SK-MEL-5 (cell line): ENCODE measurements at places on chromosomes 3 and 15. TPM values are rescaled to one million over a fixed set of nuclear protein-coding genes. Genes with fewer than 3 reads are reported as not detected.

DNA sequence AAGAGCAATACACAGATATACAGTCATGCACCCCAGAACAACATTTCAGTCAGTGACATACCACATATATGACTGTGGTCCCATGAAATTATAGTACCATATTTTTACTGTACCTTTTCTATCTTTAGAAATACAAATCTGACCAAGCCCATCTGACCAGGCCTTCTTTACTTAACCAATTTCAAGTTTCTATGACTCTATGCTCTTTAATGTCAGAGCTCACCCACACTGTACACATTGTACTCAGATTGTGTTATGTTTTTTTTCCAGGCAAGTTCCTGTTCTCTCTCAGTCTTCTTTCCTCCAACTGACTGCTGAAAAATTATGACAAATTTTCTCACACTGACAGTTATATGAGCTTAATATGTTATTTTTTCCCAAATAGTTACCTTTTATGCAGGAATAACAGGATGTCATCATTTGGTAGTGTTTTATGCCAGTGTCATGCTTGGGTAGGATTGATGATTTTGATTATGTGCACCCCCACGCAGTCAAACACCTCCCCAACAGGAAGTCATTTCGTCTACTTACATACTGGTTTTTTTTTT is 8.0 kb upstream of the CBLB start:
- no peak for DNase-seq

GRCh38 chr3:30324587-30324986 is 281.8 kb upstream of the TGFBR2 start:
- no peak for DNase-seq

GRCh38 chr15:79595995-79596622 is 164.0 kb downstream of the MINAR1 start:
- DNase-seq, result peak; percentile 98

DNA sequence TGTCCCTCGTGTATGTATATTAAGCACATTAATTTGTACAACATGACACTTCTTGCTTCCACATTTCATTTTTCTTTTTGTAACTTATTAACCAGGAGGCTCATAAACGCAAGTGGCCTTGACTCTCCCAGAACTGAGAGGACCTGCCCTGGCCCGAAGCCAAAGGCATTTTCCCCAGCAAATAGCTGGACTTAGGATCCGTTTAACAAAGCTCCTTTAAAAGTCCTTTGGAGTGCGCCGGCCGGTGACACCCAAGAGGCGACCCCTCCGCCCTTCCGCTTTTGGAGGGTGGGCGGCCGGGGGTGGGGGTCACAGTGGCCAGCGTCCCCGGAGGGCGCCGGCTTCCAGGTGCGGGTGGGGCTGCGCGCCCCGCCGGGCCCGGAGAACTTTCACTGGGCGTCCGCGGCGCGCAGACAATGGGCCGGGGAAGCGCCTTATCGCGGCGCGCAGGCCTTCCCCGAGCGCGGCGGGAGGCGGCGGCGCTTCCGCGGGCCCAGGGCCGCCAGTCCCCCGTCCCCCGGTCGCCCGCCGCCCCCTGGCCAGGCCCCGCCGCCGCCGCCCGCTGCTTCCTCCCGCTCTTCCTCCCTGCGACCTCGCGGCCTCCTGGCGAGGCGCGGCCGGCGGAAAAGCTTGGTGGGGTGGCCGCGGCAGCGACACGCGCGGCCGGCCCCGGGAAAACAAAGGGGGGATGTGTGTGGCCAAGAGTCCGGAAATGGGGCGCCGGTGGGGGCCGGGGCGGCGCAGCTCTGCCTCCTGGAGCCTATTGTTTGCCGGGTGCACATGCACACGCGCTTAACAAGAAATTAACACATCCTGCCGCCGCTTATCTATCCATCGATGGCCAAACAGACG is 613.4 kb downstream of the MCTP2 start:
- DNase-seq, result no peak

GRCh38 chr3:156606729-156607128 is 51.8 kb upstream of the SSR3 start:
- DNase-seq, result no peak

DNA sequence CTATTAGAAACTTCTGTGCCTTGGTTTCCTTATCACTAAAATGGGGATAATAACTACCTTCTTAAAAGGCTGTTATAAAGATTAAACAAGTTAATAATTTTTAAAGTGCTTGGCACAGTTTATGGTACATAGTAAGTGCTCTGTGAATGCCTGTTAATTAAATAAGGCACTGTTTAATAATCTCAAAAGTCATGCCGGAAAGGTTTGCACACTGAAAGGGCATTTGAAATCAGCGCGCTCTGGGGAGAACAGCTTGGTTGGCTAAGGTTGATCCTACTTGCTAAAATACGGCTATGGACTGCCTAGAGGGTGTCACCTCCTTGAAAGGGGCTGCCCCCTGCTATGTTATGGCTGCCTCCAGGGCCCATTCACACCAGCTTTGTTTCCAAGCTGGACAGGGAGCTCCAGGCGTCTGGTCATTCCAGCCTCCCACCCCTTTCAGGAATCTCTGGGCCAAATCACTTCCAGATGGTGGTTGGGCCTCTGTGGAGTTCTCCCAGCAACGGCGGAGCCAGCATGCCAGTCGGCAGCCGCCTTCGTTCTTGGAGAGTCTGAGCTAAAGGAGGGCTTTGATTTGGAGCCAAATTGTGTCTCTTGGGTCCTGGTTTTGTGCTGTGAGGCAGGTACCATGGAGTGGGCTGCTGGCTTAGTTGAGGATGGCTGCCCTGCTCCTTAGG is 5.9 kb downstream of the FLNB start:
- DNase-seq, result no peak

DNA sequence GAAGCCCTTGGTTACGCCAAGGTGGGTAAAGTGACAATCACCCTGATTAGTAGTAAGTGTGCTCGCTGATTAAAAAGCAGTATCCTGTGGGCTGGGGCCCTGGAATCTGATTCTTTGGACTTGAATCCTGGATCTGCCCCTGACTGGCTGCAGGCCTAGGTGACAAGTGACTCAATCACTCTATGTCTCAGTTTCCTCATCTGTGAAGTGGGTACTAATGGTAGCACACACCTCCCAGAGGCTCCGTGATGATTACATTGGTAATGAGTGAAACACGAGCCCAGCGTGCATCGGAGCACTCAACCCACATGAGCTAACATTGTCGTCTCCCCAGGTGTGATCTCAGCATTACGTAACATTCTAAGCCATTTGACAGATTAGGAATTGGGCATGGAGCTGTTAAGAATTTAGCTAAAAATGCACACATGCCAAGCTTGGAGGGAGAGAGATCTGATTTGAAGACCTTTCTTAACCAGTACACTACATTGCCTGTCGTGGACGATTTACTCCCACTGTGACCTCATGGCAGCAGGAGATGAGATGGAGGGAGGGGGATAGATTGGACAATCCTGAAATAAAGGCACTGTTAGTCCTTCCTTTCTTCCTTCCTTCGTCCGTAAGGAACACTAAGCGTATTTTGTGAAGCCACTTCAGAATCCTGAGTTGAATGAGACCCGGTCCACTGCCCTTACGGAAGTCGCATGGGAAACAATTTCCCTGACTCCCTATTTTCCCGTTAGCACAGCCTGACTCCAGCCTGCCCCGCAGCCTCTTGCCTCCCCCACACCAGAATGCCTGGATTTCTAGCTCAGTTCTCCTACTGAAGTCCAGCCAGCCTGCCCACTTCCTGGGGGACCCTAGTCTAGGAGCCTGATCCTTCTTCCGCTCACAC is 32.1 kb downstream of the MGLL start:
- no peak for DNase-seq

DNA sequence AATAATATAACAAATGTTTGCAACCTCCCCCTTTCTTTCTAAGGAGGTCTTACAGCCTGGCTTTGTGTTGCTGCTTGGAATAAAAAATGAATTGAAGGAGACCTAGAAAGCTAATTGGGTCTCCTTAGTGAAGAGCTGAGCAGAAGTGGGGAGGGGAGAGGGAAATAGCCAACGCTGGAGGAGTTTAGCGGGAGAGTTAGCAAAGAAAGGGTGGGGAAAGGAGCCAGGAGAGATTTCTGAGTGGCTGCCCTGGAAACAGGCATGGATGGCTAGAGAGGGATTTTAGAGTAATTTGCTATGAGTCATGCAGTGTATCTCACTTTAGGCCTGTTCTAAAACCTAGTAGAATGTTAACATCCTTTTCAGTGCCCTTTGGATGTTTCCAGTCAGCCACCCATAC is 45.2 kb upstream of the PFN2 start:
- DNase-seq, result no peak

DNA sequence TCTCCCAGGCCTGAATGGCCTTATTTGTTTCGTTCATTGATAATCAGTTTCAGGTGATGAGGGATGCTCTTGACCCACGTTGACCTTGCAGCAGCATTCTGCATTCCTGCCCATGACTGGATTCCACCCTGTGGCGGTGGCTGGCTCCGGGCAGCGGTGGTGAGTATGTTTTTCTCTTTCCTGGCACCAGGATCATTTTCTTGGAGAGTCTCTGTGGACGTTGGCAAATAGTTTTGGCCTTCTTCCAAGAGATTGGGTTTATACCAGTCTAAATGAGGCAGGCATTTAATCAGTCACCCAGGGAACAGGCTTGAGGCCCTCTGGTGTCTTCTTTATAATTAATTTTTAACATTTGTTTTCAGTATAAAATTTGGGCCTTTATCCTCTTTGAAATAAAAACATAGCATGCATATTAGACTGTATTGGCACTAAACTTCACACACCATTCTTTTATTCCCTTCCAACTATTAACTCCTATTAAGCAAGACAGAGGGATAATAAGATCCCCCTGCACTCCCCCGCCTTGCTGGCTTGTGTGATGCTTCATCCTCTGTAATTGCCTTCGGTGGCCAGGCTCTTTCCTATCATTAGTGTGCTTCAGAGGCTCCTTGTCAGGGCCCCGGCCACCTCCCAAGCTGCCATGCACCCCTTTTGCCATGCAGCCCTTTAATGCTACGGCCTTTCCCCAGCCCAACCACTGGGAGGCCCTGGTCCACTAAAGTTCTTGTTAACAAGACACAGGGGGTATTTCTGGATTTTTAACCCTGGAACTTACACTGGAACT is 176.2 kb upstream of the TOPAZ1 start:
- DNase-seq, result peak; percentile 44

DNA sequence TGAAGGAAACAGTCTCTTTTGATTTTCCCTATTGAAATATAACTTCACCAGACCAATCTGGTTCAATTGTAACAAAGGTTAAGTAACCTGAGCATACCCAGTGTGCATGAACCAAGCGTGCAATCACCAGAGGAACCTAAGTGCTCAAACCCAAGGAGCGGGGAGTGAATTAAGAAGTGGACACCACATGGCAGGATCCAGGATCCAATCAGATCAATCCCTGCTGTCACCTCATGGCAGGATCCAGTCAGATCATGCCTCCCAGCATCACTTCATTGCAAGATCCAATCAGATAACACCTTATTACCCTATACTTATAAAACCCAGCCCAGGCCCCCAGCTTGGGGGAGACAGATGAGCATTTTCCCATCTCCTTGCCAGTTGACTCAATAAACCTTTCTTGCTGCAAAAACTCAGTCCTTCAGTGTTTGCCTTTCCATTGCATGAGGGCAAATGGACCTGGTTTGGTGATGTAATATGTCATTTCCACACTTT is 38.9 kb upstream of the RNU6-1 start:
- no peak for DNase-seq

DNA sequence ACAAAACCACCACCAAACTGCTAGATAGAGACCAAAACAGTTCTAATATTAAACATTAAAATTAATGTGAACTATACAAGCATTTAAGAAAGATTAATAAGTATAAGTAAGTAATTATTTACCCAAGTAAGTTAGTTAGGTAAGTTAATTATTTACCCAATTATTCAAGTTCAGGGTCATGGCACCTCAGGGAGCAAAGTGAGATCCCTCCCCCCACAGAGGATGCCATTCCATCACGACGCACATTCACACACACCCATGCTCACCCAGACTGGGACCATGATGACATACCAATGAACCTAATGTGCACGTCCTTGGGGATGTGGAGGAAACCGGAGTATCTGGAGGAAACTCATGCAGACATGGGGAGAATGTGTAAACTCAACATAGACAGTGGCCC is 229.1 kb downstream of the NR2F2 start:
- DNase-seq, result no peak

GRCh38 chr15:61033940-61034677 is 195.0 kb downstream of the RORA start:
- no peak for DNase-seq

- DNase-seq, result no peak
Observed at GRCh38 chr15:33985751-33986150, 17.5 kb downstream of the CHRM5 start.

DNA sequence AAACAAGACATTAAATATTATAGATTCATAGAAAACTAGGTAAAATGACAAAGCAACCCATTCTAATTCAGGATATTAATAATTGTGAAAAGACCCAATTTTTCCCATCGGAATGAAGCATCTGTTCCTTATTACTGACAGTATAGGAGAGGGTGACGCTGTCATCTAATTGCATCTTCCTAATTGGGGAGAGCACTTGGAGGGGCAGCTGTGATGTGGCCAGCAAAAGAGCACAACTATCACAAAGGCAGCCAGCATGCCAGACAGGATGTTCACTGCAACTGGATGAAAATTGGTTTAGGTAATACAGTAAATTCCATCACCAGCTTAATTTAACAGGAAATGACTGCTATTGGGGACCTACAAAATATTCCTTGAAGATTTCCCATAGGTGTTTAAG is 21.9 kb upstream of the MINAR1 start:
- DNase-seq, result no peak

- peak; percentile 51 for DNase-seq
Observed at GRCh38 chr15:100918034-100918689, 995 bp upstream of the LRRK1 start.

DNA sequence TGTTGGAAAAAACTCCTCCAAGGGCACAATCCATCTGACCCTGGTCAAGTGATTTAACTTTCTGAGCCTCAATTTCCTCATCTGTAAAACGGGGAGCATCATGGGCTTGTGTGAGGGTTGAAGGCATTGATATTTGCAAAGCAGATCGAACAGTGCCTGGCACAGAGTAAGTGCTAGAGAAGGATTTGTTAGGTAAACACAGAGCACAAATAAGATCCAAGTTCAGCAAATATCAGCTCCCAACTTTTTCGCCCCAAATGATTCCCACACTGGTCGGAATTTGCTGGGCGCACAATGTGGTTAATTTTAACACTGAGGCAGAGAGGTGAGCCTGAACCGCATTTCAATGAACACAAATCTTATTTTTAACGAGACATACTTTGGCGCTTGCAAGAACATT is 76.3 kb upstream of the ATP2B2 start:
- DNase-seq, result no peak

Gene PARP15
- 0.37 TPM in 1 of 2 replicates, not detected in the other for total RNA-seq

Gene UMPS
- 34.9 and 37.3 TPM in 2 replicates for total RNA-seq

Gene SI
- not detected in 2 replicates for total RNA-seq

Gene TNFSF10
- 0.16 TPM in 1 of 2 replicates, not detected in the other for total RNA-seq

Gene RASL12
- not detected in 2 replicates for total RNA-seq

Gene SGO1
- total RNA-seq, result 12.6 and 13.6 TPM in 2 replicates
